ENCODE measurements at places on chromosomes 6 and 20.

DNA sequence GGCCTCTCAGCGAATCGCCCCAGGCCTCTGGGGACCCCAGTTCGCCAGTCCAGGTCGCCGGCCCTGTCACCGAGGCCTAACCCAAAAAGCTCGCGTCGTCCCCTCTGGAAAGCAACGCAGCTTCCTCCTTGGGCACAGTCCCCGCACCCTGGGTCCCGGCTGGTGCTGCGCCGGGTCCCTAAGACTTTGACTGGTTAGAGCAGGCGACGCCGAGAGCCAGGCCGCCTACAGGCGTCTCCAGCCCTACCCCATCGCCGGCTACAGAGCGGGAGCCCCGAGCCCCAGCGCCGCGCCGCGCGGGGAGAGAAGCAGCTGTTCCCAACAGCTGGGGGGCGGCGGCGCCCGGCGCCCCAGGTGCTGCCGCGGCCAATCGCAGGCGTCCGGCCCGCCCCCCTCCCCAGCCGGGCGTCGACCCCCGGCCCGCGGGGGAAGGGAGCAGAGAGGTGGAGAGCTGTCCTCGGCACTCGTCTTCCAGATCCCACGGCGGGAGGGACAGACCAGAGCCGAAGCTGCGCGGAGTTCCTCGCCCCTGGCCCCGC lies 540 bp upstream of the RBM24 start:
- no peak for DNase-seq

DNA sequence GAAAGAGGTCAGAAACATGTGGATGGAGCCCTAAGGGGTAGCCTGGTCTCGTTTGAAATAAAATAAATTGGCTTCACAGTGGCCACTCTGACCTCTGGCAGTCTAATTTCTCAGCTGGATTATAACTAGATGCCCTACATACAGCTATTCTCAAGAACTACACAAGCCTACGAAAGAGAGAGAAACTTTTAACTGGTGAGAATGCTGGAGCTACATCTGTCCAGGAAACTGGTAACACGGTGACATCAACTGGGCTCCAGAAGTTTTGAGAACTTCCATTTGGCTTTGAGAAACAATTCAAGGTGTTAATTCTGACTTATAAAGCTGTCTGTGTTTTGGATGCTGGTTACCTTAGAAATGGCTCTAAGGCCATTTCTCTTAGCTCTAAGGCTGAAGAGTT lies 187.3 kb upstream of the TENT5A start:
- DNase-seq = no peak

DNA sequence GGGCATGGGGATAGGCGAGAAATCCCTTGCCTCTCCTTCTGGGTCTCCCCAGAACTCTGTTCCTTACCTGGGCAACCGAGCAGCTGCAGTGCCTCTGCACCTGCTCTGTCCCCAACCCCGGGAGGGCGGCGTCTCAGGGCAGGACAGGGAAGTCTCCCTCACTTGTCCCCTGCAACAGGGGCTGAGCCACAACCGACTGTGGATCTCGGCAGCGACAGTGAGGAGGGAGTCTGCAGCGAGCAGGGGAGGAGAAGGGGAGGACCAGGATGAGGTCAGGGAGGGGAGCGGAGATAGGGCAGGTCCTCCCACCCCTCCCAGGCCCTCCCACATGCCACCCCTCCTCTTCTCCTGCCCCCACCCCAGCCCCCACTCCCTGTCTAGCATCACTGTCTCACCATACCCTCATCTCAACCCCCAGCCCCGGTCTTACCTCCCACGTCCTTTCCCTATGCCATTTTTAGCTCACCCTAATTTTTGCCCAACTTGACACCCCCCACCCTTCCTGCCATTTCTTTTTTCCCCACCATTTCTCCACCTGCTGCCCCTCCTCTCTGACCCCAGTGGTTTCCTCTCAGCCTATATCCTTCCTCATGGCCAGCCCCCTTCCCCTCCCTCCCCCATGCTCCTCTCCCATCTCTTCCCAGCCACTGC lies at the start of gene TNXB:
Gene TNXB, minus strand, starts transcription at position 225 of the 651 bp plus-strand sequence. CDS start 11,140 bp downstream, outside the sequence.
- DNase-seq = no peak

GRCh38 chr6:9784786-9785185 lies 630.1 kb downstream of the TFAP2A start:
- DNase-seq = no peak

- DNase-seq = no peak
Observed at GRCh38 chr6:160462551-160463109, 114.5 kb downstream of the SLC22A3 start.

GRCh38 chr20:5886788-5887187 lies 63.5 kb downstream of the TRMT6 start:
- DNase-seq = no peak
